ENCODE measurements at places on chromosomes 16 and 17.

GRCh38 chr17:49012769-49013255 lies 15.6 kb downstream of the IGF2BP1 start:
- no peak for DNase-seq

GRCh38 chr16:67284699-67285646 lies 5.6 kb downstream of the PLEKHG4 start:
- no peak for DNase-seq

- no peak for DNase-seq
Observed at GRCh38 chr16:88289001-88289400, 93.8 kb upstream of the ZNF469 start.

DNA sequence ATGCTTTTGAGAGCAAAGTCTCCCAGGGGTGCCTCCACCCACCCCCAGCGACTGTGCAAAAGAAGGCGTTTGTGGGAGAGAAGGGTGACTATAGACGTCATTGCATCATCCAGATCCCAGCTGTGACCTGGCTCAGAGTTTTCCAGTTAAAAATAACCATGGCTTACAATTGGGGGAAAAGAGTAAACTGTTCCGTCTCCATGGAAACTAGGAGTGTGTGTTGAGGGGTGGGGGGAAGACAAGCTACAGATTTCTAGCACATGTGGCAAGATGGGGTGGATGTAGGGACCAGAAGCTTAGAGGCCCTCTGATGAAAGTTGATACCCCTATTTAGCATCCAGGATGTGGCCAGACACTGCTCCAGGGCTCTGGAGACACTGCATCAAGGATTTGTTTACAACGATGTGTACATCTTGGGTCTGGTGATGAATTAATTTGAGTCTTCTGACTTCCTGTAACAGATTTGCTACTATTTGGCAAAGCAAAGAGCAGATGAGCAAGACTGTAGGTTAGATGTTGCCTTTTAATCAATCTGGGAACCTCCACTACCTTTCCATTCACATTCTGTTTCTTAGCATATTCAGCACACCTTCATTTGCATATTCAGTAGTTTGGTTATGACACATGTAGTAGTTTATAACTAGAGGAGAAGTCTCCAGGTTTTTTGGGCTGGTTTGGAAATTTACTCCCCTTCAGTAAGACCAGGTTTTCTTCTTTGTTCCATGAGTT lies 6.2 kb upstream of the DUSP14 start:
- DNase-seq = no peak

DNA sequence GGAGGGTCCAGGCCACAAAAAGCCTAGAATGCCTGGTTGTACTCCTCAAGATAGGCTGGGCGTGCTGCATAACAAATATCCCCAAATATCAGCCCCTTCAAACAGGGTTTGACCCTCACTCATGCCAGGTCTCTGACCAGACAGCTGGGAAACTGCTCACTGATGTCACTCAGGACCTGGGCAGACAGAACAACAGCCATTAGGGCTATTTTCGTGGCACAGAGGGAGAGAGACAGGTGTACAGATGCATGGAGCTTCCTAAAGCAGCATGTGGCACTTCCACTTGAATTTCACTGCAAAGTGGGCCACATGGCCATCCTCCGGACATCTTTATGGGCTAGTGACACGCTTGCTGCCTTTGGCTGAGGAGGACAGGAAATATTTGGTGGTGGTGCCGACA lies 73.1 kb downstream of the SREBF1 start:
- DNase-seq = no peak

- DNase-seq = no peak
Observed at GRCh38 chr16:83005653-83006160, 378.9 kb downstream of the CDH13 start.

GRCh38 chr17:73467651-73468050 lies 155.8 kb upstream of the CDC42EP4 start:
- no peak for DNase-seq

DNA sequence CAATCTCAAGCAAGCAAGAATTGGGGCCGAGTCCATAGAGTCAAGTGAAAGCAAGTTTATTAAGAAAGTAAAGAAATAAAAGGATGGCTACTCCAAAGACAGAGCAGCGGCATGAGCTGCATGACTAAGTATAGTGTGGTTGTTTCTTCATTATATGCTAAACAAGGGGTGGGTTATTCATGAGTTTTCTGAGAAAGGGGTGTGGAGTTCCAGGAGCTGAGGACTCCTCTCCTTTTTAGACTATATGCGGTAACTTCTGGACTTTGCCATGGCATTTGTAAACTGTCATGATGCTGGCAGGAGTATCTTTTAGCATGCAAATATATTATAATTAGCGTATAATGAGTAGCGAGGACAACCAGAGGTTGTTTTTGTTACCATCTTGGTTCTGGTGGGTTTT lies 819.9 kb downstream of the KCNJ2 start:
- no peak for DNase-seq

DNA sequence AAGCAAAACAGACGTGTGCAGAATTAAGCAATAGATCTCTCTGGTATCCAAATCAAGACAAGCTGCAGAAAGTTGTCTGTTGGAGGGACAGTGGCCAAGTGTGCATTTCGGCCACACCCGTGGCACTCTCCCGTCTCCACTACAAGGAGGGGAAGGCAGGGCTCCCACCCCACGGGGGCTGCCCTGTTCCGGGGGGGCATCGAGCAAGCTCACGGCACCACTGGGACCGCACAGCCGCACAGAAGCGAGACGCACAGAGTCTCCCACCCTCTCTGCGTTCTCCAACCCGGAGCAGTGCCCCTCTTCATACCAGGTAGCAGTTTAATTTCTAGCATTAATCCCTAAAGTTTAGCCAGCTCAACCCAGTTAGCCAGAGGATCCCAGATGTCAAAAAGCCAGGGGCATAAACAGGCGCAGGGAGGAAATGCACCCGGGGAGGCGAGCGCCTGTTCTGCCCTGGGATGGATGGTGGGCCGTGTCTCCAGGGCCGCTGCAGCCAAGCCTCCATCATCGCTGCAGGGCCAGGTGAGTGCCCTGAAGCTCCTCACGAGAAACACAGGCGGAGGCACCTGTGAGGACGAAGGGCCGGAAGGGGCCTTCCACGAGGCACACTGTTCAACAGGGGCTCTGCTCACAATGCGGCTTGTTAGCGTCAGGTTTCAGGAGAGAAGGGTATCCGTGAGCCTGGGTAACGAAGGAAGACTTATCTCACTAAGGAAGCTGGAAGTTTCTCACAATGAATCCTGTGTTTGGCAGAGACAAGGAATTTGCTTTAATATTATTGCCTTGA lies 42.1 kb upstream of the METRNL start:
- no peak for DNase-seq

DNA sequence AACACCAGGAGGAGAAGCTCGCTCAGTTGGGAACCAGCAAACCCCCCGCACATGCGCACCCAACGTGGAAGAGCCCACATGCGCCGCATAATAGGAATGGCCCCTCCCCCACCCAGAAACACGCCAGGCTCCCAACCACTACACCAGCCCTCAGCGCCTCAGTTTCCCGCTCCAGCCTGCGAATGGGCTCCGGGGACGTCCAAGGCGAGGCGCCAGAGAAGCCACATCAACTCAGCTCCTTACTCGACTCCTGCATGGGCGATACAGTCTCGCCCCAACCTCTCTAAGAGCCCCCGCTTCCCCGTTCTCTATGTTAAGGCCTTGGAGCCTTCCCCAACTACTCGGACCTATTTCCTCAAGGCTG lies 504 bp downstream of the SRSF1 start:
- no peak for DNase-seq

- no peak for DNase-seq
Observed at GRCh38 chr17:48576479-48577309, 1.5 kb downstream of the HOXB4 start.

DNA sequence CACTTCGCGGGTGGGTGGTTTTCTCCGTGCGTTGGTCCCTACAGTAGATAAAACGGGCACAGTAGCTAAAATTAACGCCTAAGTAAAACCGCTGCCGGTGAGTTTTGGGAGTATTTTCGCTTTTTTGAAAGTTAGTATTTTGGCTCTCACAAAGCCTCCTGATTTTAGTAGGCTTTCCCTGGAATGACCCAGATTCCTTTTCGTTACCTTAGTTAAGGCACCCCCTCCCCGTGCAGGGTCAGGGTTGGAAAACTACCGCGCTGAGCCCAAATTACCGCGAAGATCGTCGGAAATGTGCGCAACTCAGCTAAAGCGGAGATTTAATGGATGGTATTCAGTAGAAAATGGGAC lies 28.3 kb upstream of the ST6GALNAC1 start:
- no peak for DNase-seq

DNA sequence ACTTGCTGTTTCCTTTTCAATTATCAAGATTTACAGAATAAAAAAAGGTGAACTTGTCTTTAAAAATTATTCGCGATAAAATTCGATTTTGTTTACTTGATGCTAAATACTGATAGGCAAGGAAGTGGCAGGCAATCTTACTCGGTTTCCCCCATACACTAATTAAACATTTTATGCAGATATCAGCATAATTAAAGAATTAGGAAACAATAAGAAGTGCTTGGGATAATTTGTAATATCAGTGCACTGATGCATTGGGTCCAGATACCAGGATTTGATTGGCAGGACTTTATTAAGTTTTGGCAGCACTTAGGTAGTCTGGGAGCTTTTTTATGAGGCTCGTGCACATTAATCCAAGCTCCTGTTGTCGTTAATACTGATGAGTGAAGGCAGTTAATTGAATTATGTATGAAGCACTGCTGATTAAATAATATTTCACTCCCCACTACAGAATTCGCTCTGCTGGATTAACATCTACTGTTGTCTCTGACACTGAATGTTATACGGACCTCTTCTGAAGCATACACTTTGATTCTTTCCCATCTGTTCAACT lies 165.6 kb downstream of the CA10 start:
- no peak for DNase-seq

- DNase-seq = no peak
Observed at GRCh38 chr16:4052801-4053293, 63.4 kb downstream of the ADCY9 start.

GRCh38 chr17:30340801-30341356 lies 7.0 kb upstream of the TMIGD1 start:
- no peak for DNase-seq

DNA sequence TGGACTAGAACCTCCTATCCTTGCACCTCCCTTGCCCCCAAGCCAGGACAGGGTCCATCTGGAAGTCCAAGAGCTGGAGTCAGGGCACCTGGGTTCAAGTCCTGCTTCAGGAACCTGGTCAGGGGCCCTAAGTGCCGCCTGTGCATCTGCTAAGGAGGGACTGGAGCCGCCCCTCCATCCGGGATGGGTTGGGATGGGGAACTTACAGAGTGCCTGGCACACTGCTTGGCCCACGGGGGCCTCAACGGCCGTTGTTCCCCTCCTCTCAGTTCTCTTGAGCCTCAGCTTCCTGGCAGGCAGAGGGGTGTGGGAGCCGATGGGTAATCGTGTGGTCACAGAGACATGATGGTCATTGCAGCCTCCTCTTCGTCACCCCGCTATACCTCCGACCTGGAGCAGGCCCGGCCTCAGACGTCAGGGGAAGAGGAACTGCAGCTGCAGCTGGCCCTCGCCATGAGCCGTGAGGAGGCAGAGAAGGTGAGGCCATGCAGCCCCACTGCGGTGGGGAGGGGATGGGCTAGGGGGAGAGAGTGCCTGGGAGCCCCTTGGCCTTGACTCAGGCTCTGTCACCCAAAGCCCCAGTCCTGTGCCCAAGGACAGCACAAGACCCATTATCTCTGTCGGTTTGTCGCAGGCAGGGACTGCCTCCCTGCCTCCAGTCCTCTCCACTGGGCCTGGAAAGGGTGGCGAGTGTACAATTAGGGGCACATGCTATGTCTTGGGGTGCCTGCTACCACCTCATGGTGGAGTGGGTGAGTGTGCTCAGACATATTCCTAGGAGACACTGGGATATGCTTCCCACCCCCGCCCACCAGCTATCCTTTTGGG lies 5.4 kb downstream of the EPN3 start:
- no peak for DNase-seq

DNA sequence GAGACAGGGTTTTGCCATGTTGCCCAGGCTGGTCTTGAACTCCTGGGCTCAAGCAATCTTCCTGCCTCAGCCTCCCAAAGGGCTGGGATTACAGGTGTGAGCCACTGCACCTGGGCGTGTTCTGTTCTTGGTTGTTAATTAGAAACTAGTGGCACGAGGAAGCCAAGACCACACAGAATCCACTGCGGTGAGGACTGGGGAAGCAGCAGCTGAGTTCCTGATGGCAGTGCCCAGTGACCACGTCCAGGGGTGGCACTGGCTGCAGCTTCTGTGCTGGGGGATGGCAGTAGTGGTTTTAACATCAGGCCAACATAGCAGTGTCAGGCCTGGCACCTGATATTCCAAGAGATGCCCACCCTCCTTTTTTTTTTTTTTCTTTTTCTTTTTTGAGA lies 39.7 kb upstream of the NDRG4 start:
- DNase-seq = no peak

DNA sequence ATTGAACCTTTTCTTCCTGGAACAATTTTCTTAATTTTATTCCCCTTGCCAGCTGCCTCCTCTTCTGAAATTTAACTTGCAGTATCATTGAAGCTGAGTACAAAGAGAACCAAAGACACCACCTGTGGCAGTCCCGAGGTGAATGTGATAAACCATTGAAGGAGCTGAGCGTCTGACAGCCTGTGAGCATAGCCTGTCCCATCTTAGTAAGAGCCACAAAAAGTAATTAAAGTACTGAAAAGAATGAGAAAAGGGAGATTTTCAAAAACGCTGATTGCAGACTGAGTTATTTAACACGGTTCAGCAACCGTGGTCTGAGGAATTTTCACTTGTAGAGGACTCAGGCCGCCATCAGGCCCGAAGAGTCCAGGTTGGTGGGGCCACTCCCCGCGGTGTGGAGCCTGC lies 27.2 kb upstream of the ST6GALNAC1 start:
- DNase-seq = no peak

- DNase-seq = no peak
Observed at GRCh38 chr17:83109793-83110645, 30.6 kb downstream of the METRNL start.

DNA sequence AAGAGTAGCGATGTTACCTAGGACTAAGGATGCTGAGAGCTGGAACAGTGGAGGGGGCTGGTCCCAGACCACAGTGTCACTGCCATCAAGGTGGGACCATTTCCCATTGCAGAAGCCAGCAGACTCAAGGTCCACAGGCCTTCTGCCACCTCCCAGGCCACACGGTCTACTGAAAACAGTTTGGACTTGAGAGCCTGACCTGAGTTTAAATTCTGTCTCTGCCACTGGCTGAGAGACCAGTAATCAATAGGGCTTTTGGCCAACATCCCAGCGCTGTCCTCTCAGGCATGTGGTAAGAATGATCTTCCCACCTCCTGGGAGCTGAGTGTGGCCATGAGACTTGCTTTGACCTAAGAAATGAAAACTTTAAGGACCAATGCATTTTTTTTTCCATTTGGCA lies 331.4 kb upstream of the CDH5 start:
- DNase-seq = no peak

DNA sequence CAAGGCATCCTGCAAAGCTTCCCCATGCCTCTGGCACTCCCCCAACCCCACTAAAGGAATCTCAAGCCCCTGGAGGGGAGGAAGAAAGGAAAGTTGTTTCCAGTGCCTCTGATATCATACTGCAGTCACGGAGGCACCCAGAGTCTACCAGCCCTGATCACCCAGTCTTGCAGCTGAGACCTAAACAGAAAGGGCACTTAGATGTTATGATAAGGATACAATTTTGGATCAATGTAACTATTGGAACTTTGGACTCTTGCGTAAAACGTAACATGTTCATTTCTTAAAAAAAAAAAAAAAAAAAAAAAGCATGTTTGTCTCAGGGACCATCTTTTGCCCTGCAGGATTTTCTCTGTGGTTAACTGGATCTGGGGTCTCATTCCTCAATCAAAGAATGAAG lies 52.4 kb upstream of the COX10 start:
- DNase-seq = no peak
